ENCODE measurements at places on chromosomes 5 and 9. TPM values are rescaled to one million over a fixed set of nuclear protein-coding genes. Genes with fewer than 3 reads are reported as not detected.
A peak's percentile ranks its signal among the peaks of the same experiment; 100 is the strongest.

GRCh38 chr9:127038531-127038930, 83.9 kb downstream of the ANGPTL2 start:
- no peak for DNase-seq

DNA sequence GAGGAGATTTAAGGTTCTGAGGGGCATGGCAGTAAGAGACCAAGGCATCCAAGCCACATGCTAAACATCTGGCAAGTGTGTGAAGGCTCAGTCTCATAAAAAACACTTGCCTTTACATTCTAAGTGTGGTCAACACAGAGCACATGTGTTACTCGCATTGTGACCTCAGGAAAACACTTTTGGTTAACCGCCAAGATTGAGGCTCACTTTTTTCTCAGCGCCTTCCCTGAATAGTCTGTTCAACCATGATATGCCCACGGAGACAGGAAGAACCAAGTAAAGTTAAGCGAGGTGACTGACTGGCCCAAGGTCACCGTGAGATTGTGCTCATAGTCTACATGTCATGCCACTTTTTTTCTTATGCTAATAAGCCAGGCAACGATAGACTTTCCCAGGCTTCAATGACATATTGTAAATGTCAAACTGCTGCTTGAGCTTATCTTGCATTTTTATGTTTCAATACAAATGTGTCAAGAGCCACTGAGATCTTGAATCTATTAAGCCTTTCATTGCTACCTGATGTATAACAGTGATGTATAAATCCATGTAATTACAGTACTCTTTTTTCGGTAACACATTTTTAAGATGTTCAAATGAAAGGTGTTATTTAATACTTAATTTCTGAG, 21.1 kb upstream of the IL9 start:
- DNase-seq, result peak; percentile 51

DNA sequence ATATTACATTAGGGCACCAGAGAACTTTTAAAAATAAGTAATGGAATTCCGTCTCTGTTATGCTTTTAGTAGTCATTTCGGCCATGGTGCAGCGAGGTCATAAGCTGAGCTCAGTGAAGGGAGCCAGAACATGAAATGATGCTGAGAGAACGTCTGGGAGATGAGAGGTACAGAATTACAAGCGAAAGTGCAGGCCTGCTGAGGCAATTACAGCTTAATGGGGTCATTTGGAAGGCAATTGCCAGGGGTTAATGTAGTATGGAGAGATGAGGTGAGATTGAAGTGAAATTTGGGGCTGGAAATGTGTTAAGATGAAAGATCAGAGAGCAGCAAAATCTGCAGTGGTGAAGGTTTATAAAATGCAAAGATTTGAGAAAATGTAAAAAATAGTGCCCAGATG, 96.5 kb downstream of the PBX3 start:
- DNase-seq, result no peak

Gene ZDHHC11B
- polyA plus RNA-seq, result not detected

- DNase-seq, result no peak
These were observed 14.0 kb downstream of the CCDC187 start for GRCh38 chr9:136289651-136290507.

GRCh38 chr9:115025721-115026120, 92.2 kb downstream of the TNC start:
- DNase-seq, result no peak

GRCh38 chr9:107710546-107710945, 221.0 kb upstream of the KLF4 start:
- DNase-seq, result no peak

Gene FOXI1
- not detected for polyA plus RNA-seq

Data from immature natural killer cell (primary cell).